Effector CD4-positive, alpha-beta T cell (primary cell): ENCODE measurements at places on chromosomes 2 and 18.

GRCh38 chr2:223890721-223891120 is 53.3 kb upstream of the AP1S3 start:
- DNase-seq, result no peak

DNA sequence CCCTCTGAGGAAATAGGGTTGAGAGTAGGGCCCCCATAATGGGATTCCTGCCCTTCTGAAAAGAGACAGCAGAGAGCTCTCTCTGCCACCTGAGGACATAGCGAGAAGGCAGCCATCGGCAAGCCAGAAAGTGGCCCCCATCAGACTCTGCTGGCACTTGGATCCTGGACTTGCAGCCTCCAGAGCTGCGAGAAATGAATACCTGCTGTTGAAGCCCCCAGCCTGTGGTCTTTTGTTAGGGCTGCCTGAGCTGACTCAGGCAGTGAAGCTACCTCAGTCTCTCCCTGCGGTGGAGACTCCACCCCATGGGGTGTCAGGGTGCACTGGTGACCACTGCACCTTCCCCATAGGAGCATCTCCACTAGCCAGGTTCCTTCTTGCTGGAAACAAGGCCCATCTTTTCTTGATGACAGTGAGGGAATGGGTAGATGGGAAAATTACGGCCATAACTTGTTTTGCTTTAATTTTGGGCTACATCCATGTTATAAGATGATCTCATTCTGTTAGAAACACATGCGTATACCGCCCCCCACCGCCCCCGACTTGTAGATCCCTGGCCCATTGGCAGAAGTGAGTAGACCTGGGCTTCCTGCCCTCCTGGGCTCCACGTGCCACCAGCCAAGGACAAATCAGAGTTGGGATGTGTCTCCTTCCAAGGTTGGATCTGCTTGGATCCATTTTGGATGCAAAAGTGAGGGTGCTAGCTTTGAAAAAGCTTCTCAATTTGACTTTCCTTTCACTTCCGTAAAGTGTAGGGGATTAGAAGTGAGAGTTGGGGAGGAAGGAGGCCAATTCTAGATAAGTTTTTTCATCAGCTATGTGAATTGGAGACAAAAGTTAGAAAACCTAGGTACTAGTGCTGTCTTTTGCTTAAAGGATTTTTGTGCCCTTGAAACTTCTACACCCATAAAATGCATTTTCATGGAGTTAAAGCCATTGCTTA is 42.9 kb downstream of the NCK2 start:
- no peak for DNase-seq

DNA sequence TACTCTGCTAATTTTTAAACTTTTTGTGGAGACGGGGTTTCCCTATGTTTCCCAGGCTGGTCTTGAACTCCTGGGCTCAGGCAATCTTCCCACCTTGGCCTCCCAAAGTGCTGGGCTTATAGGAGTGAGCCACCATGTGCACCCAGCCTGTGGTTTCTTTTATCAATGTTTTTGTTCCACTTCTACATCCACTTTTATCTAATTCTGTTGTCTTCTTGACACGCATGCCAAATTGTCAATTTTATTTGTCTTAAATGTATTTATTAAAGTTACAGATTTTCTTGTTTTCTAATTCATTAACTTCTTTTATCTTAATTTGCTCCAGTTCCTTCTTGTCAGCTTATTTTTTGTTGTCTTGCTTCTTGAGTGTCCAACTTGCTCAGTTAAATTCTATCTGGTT is 43.8 kb upstream of the ASPRV1 start:
- DNase-seq, result no peak

- no peak for DNase-seq
Observed at GRCh38 chr2:28676152-28676835, 75.3 kb upstream of the PPP1CB start.

DNA sequence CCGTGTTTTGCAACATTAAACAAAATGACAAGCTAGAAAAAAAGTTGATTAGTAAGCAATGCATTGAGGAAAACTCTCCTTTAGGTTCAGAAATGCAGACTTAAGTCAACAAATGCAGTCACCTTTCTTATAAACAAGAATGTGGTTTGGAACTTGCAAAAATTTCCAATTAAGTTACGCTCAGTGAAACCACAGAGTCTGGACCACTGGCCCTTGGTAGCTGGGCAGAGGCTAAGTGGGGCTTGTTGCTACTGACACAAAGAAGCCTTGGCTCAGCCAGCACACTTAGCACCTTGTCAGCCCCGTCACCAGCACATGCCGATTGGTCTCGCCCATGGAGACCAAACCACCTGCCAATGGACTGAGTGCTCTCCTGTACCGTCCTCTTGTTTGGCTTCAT is 53.0 kb downstream of the SMIM21 start:
- no peak for DNase-seq

DNA sequence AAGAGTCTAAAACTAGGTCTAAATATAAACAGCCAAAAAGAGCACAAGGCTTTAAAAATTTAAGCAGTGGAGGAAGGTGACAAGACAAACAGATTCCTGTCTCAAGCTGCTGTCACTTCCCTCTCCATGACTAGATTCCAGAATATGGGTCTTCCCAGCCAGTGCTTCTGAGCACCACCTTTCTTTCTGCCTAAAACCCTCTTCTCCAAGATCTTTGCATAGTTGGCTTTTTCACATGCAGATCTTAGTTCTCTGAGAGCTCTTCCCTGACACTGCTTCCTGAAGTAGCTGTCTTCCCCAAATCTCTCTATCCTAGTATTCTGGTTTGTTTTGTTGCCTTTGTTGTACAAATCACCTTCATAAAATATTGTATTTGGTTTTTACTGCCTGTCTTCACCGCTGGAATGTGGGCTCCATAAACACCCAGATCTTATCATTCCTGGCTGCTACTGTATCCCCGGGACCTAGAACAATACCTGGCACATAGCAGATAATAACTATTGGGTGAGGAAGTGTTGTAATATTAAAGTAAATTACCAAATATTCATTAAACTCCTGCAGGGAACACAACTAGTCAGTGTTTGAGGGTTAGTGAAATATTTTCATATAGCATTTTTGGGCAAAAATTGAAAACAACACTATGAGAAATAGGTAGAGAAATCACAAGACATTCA is 150.2 kb downstream of the CCDC85A start:
- no peak for DNase-seq

GRCh38 chr2:6878549-6878948 is 972 bp downstream of the RSAD2 start:
- no peak for DNase-seq

GRCh38 chr2:175855236-175855635 is 146.8 kb downstream of the LNPK start:
- DNase-seq, result no peak

DNA sequence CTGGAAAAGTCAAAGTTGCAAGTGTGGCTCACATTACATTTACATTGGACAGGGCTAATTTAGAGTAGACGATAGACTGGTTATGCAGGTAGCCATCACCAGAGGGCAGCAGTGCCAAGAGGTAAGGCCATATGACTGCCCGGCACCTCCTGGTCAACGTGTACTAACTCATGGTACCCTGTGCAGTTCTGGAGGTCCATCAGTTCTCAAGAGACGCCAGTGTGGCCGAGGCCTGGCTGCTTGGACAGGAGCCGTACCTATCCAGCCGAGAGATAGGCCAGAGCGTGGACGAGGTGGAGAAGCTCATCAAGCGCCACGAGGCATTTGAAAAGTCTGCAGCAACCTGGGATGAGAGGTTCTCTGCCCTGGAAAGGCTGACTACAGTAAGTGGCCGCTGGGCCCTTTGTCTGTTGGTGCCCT is 65.8 kb upstream of the EML6 start:
- DNase-seq, result no peak

GRCh38 chr2:134558208-134558830 is 160.5 kb downstream of the TMEM163 start:
- no peak for DNase-seq

GRCh38 chr2:168060986-168061750 is 186.2 kb downstream of the STK39 start:
- DNase-seq, result no peak
